Endodermal cell (in vitro differentiated cells): ENCODE measurements at places on chromosomes 4 and X.
A peak's percentile ranks its signal among the peaks of the same experiment; 100 is the strongest.

DNA sequence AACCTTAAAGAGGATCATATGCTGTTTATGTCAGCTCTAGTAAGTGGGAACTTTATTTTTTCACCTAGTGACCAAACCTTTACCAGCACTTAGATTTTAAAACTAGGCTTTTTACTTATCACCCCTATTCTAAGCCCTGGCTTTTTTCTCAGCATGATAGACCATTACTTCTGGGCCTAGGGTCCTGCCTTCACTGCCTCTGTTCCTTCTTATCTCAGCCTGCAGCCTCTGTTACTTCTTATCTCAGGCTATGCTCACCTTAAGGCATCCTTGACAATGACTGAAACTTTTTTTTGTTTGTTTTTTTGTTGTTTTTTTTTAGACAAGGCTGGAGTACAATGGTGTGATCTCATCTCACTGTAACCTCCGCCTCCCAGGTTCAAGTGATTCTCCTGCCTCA, 59.6 kb downstream of the TMEM154 start:
- DNase-seq, result no peak

- peak; percentile 81 for DNase-seq
Observed at GRCh38 chr4:150078579-150079080, 385 bp downstream of the DCLK2 start.

- DNase-seq, result no peak
Observed at GRCh38 chrX:13372203-13372980, 52.5 kb upstream of the ATXN3L start.

DNA sequence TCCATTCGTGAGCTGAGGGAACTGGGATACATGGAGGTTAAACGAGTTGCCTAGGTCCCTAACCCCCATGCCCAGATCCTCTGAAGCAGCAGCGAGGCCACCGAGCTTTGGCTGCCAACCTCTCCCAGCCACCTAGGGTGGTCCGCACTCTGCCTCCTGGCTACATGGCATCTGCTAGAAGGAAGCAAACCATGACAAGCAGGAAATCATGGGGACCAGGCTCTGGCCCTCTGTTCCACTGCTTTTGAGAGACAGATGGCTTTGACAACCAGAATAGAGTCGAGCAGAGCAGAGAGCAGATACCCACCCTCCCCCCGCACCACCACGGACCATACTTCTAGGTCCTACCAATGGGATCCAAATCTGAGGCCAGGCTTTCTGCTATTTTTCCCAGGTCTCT, 37.5 kb upstream of the NKRF start:
- no peak for DNase-seq

DNA sequence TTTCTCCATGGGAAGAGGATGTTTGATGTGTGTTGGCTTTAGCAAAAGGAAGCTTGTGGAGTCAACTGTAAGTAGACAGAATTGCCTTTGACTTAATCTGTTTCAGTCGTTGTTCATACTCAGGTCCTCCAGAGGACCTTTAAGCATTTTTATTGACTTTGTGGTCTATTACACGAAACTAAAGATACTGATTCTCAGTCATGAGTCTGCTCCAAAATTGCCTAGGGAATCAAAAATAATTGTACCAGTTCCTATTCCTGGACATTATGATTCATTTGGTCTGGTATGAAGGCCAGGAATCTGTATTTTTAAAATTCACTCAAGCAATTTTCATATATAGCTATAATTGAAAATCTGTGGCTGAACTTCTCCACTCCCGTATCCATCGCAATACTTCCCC, 38.6 kb downstream of the AR start:
- no peak for DNase-seq

DNA sequence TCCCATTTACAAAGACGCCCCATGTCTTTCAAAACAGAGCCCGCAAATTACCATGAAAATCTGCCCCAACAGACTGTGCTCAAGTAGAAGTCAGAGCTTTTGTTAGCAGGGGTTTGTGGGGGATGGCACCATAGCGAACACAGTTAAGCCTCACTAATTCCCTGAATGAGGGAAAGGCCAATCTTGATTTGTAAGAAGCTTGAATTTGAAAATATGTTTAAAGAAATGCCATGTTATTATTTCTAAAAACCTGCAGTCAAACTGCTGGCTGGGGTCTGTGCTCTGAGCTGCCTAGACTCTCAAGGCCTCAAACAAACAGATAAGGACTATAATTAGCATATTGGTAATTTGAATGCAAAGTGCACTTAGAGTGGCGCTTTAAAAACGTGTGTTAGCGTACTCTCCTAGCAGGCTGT, 9.4 kb upstream of the PAK3 start:
- peak; percentile 65 for DNase-seq

GRCh38 chr4:113603911-113604310, 157.6 kb downstream of the CAMK2D start:
- no peak for DNase-seq

GRCh38 chrX:115367951-115368350, 78.4 kb downstream of the LUZP4 start:
- no peak for DNase-seq

DNA sequence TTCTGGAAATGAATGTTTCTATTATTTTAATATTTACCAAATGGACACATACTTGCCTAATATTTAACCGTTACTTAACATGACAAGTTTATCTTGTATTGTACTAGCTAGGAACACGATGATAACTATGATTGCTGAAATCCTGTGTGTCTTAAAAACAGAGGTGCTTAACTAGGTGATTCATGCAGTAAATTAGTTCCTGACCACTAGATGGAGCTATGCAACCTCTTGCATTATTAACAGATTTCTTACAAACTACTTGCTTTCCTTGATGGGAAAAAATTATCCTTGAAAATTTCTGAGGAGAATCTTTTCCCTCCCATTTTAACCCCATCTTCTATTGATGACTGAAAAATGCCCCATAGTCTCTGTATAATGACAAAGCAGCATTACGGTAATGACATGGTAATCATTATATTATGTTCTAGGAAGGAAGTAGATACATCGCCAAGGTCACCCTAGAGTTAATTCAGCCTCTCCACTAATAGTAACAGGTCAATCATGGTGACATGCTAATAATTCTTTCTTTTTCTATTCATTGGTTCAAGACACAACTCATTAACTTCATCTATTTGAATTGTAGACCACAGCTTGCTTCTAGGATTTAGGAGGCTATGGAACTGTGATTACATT, 844.2 kb downstream of the RAPGEF2 start:
- no peak for DNase-seq

GRCh38 chr4:185576962-185577950, 41.9 kb upstream of the PDLIM3 start:
- no peak for DNase-seq

GRCh38 chrX:825991-826390, 195.4 kb downstream of the SHOX start:
- no peak for DNase-seq

DNA sequence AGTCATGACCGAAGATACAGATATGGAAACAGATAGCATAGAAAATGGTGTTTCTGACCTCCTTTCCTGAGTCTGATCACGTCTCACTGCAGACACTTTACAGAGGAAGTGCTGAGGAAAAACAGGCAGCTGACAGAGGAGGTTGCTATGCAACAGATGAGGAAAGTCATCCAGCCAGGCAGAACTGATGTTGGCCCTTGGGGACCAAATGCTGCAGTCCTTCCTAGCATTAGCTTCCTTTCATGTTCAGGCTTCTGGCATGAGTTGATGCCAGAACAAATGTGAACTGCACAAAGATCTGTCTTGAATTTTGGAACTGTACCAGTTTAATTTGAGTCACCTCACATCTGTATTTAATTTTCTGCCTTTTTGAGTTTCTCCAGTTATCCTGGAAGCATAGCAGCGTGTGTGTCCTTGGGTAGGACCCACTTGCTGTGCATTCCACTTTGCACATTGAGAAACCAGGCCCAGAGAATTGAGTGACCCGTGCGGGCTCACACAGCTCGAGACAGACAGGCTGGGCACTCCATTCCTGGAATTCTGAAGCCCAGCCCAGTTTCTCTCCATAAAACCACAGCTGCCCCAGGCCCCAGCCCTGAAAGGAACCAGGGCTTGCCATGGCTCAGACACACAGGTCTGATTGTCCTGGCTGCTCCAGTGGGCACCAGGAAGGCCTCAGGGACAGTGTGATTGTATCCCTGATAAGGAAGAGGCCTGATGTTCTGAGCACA, 1.4 kb upstream of the MAGED1 start:
- peak; percentile 42 for DNase-seq

DNA sequence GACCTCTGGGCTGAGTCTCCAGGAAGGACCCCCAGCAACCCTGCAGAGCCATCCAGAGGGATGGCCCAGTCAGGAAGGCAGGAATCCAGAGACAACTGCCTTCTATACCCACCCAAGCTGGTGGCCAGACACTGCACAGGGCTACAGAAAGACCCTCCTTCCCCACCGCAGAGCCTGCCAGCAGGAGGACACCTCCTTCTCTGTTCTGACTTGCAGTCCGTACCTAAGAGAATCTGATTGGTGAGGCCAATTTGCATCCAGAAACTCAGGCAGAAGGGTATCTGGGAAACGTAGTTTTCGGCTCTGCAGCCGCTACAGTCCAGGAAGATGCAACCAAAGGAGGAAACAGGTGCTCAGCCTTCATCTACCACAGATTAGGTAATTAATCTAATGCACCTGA, 155.4 kb upstream of the FRG1 start:
- DNase-seq, result peak; percentile 75

DNA sequence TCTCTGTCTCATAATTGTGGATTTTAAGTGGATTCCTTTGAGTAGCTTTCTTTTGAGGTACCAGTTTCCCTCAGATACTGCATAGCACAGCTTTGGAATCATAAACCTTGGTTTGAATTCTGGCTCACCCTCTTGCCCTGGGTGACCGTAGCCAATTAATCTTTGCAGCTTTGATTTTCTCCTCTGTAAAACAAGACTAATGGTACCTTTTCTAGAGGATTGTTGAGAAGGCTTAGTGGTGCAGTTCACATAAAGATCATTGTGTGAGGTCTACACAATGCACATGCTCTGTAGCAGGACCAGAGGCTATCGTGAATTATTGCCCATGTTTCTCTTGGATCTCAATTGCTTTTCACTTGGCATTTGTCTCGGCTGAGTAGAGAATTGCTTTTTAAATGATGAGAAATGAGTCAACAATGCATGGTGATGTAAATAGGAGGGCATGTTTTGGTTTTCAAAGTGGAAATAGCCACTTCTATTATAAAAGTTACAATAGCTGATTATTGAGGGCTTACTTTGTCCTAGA, 47.9 kb downstream of the TMEM131L start:
- no peak for DNase-seq

GRCh38 chr4:120228086-120228485, 161.4 kb upstream of the MAD2L1 start:
- DNase-seq, result no peak

DNA sequence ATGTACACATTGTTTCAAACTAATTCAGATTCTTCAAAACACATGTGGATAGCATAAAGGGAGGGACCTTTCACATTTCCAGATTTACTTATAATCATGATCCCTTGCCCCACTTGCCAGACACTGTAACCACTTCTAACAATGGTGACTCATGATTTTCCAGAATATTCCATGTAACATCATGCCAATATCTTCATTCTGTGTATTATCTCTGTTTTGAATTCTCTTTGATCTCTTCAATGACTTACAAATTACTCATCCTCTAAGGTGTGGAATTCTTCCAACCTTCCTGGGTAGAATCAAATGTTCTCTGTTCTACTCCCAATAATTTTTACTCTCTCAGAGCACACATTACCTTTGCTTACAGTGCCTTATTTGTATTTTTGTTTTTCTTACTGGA, 517.1 kb downstream of the PCDH7 start:
- DNase-seq, result no peak

DNA sequence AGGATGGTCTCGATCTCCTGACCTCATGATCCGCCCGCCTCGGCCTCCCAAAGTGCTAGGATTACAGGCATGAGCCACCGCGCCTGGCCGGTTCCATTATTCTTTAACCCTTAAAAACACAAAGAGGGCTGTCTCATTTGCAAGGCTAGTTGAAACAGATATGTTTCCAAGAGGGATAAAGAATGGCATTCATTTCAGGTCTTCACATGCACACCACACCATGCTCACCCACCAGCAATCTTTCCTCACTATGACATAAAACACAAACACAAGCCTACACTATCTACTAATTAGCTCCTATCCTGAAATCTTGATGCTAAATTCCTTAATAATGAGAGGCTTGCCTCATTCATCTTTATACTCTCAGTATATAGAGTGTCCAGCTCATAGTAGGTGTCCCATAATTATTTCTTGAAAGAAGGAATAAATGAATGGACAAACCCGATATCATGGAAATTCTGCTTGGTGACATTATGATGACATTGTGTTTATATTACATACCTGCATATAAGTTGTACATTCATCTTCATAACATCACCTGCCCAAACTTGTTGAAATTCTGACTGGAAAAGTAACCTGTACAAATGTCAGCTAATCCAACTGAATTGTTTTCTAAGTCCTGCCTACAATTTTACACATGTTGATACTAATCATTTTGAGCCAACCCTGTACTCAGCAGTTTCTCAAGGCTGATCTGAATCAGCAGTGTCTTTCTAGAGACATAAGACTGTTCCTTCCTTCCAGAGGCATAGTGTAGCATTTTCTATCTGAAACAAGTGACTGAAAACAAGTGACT, 408.5 kb downstream of the KLHL13 start:
- DNase-seq, result no peak

- no peak for DNase-seq
Observed at GRCh38 chr4:176360446-176360845, 40.7 kb downstream of the SPCS3 start.

DNA sequence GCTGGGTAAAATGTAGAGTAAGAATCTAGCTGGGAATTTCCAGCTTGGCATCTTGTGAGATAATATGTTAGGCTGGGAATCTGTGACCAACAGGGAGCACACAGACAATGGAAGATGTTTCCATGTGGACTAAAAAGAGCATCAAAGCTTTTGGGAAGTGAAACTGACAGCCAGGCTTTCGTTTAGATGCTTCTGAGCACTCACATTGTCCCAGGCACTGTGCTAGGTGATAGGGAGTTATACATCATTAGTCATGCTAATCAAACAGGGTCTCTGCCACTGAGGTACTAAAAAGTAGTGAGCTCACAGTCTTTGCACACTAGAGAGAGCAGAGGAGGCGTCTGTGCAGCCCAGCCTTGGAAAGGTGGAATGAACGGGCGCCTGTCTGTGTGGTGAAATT, 101.9 kb upstream of the SCOC start:
- DNase-seq, result no peak

DNA sequence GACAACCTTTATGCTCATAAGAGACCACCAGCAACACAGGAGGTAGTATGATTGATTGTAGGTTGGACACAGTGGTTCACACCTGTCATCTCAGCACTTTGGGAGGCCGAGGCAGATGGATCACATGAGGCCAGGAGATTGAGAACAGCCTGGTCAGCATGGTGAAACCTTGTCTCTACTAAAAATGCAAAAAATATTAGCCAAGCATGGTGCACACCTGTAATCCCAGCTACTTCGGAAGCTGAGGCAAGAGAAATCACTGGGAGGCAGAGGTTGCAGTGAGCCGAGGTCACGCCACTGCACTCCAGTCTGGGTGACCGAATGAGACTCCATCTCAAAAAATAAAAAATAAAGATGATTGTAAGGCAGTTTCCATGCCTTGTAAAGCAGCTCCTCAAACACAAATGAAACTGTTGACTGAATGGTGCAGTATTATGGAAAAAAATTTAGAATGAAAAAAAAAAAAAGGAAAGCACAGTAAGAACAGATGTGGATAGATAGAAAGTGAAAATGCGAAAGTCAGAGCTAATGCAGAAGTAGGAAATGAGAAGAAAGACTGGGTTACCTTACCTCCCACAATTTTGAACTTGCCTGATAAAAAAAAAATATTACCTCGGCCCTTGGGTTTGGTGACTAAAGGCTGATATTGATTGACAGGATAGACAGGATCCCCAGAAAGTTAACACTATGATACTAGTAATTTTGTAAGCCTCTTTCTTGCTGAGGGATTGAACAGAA, 249.2 kb upstream of the TRAM1L1 start:
- no peak for DNase-seq

GRCh38 chrX:150352581-150352980, 10.5 kb upstream of the MAMLD1 start:
- DNase-seq, result no peak
